CD4-positive, alpha-beta T cell treated with Interferon alpha-2 for 1 hour (primary cell): ENCODE measurements at places on chromosomes 12 and 14.

DNA sequence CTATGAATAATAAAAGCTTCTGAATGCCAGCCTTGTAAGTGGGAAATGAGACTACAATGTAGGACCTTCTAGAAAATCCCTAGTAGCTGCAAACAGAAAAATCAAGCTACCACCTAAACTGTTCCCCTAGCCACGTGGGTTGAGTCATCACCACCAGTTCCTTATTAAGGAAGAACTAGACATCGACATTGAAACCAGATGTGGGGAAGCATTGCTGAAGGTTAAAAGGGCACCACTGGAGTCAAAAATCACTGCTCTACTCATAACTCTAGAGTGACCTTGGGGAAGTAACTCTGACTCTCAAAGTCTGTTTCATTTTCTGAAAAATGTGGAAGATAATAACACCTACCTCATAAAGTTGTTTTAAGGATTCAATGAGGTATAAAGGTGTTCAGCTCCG lies 9.4 kb upstream of the CNIH1 start:
- DNase-seq, result peak; percentile 53

GRCh38 chr12:105078712-105079570 lies 5.3 kb downstream of the ALDH1L2 start:
- no peak for DNase-seq

DNA sequence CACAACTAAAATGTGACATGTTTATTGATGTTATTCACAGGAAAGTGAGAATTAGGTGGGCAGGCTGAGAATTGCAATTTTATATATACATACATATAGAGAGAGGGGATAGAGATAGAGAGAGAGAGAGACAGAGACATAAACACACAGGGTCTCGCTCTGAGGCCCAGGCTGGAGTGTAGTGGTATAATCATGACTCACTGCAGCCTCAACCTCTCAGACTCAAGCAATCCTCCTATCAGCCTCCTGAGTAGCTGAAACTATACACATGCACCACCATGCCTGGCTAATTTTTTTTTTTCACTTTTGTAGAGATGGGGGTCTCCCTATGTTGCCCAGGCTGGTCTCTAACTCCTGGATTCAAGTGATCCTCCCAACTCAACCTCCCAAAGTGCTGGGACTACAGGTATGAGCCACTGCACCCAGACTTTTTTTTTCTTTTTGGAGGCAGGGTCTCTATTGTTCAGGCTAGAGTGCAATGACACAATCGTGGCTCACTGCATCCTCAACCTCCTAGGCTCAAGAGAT lies 49.1 kb downstream of the R3HDM2 start:
- DNase-seq, result no peak

DNA sequence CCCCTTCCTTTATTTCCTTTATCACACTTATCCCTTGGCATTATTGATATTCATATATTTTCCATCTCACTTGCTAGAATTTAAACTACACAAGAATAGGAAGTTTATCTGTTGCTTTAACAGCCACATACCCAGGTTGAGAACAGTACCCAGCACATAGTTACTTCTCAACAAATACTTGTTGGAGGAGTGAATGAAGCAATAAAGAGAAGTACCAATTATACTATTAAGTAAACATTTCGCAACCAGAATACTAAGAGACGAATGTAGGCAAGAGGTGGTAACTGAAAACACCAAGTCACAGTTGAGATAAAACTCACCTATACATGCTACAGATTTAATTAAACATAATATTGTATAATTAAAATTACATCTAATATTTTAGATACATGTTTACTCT lies 110.9 kb downstream of the FSCB start:
- DNase-seq, result no peak

DNA sequence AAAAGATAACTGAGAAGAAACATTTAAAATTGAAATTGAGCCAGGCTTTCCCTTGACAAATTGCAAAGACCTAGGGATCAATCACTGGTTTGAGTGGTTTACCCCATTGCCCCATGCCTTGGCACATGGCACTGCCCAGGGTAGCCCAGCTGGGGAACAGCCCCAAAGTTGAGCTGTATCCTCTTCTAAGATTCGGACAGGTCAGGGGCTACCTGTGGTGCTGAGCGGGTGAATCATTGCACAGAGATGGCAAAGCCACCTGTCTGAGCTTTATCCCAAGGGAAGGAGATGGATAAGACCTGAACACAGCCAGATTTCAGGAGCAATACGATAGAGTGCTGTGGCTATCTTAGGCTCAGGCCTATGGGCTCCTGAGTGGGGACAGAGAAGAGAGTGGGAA lies 7.0 kb downstream of the IFI27L2 start:
- no peak for DNase-seq

DNA sequence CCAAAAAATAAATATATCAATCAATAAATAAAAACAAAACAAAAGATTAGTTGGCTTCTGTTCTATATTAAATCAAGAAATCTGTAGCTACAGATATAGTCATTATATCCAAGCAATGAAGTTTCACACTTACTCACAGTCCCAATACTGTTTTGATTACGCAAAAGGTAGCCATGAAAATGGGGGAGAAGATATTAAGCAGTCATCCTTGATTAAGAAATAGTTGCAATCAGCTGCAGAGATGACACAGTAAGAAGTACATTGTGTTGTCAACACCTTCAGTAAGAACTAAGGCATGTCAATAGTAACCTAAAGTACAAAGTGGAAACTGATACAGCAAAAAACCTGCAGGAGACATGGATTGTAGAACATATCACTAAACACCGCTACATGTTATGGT lies 11.0 kb upstream of the RHOJ start:
- no peak for DNase-seq

GRCh38 chr14:106586098-106586704 lies 1059.8 kb downstream of the TMEM121 start:
- peak; percentile 63 for DNase-seq

GRCh38 chr12:131147293-131147692 lies 193.6 kb downstream of the ADGRD1 start:
- no peak for DNase-seq

- no peak for DNase-seq
These were observed 24.6 kb upstream of the TRIM9 start for GRCh38 chr14:51119411-51120051.

DNA sequence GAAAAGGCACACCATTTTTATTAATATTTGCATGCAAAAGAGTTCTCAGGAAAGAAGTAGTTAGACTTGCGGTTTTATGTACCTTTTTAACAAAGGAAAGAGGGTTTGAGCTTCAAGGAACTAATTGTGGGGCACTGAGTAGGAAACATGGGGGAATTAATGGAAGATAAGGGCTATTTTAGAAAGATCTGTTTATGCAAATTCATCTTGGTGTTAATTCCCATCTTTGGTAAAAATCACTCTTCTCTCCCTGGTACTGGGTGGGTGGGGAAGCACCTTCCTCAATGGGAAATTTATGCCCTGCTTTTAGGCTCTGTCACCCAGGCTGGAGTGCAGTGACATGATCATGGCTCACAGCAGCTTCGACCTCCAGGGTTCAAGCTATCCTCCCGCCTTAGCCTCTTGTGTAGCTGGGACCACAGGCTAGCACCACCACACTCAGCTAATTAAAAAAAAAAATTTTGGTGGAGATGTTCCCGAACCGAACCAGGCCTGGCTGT lies 30.1 kb upstream of the RESF1 start:
- peak; percentile 29 for DNase-seq

DNA sequence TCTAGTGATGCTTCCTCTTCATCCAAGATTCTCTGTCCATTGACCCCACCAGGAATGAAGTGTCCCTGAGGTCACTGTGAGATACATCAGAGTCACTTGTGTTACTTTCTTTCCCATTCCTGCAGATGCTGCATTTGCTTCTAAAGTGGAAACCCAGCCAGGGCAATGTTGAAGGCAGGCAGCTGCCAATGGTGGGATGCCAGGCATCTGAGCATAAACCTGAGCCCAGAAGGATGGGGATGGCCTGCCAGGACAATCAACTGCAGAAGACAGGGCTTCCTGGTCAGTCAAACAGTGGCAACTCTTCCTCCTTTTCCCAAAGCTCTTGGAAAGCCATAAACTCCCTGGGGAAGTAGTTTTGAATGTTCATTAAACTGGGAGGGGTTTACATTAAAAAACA lies 178.0 kb upstream of the TMEM132C start:
- DNase-seq, result no peak

- no peak for DNase-seq
These were observed 48.1 kb downstream of the BEGAIN start for GRCh38 chr14:100539003-100539660.
